ACHN (cell line): ENCODE measurements at places on chromosomes 1 and 21.

- DNase-seq: no peak
Observed at GRCh38 chr1:155017946-155018316, 15.3 kb downstream of the ZBTB7B start.

DNA sequence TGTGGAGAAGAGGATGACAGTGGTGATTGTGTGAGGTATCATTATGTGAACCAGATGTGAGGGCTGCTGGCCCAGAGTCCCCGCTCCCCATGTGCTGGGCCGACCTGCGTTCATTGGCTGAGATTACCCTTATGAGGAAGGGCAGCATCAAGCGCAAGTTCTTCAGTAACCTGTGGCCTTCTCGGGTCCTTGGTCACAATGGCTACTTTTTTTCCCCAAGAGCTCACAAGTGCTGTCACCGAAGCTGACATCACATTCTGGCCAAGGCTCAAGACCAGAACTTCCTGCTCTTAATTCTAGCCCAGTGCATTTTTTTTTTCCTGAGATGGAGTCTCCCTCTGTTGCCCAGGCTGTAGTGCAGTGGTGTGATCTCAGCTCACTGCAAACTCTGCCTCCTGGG is 262.9 kb downstream of the RHOU start:
- DNase-seq: no peak

DNA sequence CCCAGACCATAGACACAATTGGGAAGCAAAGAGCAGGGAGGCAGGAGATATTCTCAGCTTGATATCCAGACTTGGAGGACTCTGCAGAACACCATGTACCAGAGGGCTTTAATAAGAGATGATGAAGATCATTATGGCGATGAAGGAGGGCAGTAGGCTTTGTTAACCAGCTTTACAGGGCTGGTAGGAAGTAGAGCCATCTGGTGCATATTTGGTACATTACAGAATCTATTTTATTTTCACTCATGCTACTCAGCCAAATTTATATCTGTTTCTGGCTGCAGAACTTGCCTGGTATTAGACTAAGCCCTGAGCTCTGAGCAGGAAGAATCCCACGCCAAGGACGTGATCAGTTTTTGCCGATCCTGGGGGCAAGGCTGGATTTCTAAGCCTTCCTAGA is 61.8 kb upstream of the SYT6 start:
- DNase-seq: no peak

DNA sequence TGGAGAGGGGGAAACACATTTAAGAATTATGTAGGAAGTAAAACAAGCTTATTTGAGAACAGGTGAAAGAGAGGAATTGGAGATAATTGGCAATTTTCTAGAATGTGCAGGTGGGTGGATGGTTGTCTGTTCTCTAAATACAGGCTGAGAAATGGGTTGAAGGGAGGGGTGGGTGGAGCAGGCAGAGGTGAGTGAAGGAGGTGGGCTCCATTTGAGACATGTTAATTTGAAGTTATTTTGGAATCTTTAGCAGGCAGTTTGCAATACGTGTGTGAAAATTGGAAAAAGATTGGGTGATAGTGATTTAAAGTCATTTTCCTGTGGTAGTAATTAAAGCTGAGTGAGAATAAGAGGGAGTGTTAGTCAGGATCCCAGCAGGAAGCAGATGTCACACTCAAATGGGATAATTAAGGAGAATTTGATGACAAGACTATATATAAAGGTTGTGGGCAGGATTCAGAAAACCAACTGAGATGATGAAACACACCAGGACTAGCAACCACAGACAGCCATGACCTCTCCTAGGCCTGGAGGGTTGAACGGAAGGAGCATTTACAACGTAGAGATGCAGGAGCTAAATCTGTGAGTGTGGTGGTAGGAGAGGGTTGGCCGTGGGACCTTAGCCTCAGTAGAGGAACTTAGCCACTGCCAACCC is 40.6 kb downstream of the CHRM3 start:
- no peak for DNase-seq

- no peak for DNase-seq
Observed at GRCh38 chr1:47656719-47657685, 219.2 kb downstream of the FOXD2 start.

GRCh38 chr1:119659628-119660027 is 11.6 kb upstream of the ZNF697 start:
- DNase-seq: no peak

- DNase-seq: no peak
Observed at GRCh38 chr1:66434096-66434495, 99.9 kb upstream of the SGIP1 start.

DNA sequence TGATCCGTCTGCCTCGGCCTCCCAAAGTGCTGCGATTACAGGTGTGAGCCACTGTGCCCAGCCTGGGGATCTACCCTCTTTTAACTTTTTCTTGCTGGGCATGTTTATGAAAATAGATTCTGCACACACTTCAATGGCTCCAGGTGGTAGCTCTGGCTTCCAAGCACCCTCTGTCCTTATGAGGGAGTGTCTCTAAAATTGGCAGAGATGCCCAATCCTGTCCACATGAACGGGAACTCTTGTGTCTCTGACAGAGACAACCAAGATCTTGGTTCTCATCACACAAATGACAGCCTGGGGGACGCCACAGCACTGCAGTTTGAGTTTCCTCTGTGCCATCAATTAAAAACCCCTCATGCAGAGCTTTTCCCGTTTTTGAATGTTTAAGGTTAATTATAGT is 43.4 kb upstream of the ANGPTL7 start:
- DNase-seq: no peak
